T-helper 9 cell (primary cell): ENCODE measurements at places on chromosomes 6 and 20.
A peak's percentile ranks its signal among the peaks of the same experiment; 100 is the strongest.

DNA sequence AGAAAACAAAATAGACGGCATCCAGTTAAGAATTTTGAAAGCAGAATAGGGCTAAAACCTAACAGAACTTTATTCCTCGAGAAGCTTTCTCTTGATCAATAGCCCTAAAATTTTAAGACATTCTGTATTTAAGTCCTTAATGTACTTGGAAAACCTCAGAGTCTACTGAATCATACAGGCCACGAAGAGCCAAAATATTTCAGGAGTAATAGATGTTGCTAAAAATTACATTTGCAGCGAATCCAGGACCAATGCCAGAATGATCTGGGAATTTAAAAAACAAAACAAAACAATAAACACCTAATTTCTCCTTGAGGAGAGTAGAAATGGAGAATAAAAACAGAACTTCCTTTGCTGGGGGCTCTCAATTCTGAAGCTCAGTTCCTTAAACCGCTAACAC, 23.3 kb downstream of the ATXN1 start:
- no peak for DNase-seq

DNA sequence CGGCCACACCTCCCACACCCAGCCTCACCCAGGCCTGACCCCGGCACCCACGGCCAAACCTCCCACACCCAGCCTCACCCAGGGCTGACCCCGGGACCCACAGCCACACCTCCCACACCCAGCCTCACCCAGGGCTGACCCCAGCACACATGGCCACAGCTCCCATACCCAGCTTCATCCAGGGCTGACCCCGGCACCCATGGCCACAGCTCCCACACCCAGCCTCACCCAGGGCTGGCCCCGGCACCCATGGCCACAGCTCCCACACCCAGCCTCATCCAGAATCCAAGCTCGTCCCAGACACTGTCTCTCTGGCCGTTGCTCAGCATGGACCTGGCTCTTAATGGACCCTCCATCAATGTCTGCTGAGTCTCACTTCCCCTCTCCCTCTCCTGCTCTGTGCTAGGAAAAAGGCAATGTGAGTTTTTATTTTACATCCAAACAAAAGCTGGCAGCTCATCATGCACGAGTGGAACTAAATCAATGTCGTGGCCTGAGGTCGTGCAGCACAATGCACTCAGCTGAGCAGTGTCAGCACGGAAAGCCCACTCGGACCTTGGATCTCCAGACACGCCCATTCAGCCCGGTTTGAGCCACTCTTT, 36.1 kb downstream of the NINL start:
- no peak for DNase-seq

GRCh38 chr6:41056768-41057490, 3.9 kb downstream of the APOBEC2 start:
- DNase-seq: no peak

DNA sequence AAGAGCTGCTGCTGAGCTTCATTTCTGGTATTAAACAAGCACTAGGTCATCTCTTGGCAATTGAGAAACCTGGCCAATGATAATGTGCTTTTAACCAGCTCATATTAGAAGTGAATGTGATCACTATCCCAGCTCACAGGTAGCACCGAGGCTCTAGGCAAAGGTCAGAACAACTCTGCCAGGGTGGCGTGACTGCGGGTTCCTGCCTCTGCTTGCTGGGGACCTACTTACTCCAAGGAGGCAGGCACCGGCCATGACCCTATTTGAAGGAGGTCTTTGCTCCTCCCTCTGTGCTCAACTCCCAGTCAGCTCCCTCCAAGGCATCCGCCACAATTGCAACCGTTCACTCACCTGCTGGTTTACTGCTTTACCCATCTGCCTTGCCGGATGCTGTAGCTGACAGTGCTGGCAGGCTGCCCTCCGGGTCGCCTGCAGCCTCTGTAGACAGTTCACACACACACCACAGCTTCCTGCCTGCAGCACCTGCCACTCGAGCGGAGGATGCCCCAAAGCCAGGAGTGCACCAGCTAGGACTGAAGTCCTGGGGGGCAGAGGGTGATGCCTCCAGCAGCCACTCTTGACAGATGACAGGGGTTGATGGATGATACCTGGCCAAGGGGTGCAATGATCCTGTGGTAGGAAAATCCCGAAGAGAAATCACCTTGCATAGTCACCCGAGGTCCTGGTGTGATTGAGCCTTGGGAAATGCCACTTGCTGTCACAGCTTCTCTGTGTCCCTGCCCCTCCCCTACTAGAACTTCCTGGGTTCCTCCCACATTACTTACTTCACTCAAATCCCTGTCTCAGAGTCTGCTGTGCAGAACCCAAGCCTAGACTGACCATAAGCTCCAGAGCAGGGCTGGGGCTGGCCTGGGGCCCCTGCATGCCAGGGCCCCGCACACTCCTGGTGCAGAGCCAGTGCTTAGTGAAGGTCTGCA, 8.8 kb upstream of the VSX1 start:
- DNase-seq: peak; percentile 62

- DNase-seq: peak; percentile 17
Observed at GRCh38 chr6:166382500-166382932, 224 bp downstream of the MPC1 start.

GRCh38 chr6:125082908-125083683, 70.5 kb upstream of the TPD52L1 start:
- no peak for DNase-seq

GRCh38 chr6:38566295-38567030, 73.3 kb downstream of the BTBD9 start:
- DNase-seq: no peak

- peak; percentile 32 for DNase-seq
Observed at GRCh38 chr20:35269055-35269781, 8.7 kb downstream of the MMP24OS start.

- no peak for DNase-seq
Observed at GRCh38 chr6:167948716-167949115, 48.8 kb upstream of the KIF25 start.

- no peak for DNase-seq
Observed at GRCh38 chr6:137181891-137182653, 8.6 kb upstream of the IL22RA2 start.

DNA sequence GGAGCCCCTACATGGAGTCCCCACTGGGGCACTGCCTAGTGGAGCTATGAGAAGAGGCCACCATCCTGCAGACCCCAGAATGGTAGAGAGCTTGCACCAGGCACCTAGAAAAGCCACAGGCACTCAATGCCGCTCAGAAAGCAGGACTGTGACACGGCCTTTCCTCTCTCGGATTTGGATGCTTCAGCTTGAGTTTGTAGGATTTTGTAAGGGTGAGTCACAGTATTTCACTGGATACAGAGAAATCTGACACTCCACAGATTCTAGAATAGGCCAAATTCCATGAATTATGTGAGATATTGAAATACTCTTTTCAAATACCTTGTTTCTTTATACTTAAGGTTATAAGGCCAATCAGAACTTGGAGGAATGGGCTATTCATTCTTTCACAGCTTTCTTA, 424.5 kb downstream of the HTR1B start:
- DNase-seq: no peak

GRCh38 chr20:33657704-33658095, 4.4 kb upstream of the C20orf144 start:
- DNase-seq: no peak

- DNase-seq: no peak
Observed at GRCh38 chr6:14408446-14408845, 290.9 kb downstream of the CD83 start.

DNA sequence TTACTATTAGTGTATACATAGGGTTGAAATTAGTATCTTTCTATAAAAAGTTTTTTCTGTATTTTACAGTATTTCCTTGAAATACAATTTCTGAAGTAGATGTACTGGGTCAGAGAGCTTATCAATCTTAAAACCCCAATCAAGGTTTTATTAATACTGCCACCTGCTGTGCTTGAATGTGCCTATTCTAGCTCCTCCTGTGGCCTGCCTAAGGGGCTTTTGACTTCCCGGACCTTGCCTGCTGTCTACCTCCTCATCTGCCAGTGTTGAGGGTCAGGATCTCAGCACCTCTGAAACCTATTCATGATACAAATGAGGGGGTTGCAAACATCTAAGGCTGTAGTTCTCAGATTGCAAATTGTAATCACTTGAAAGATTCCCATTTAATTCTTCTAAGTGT, 9.2 kb downstream of the PACRG start:
- DNase-seq: no peak

GRCh38 chr20:13286607-13287006, 65.5 kb downstream of the ISM1 start:
- DNase-seq: no peak

GRCh38 chr6:105677671-105678475, 275.0 kb upstream of the PREP start:
- no peak for DNase-seq

GRCh38 chr6:11606332-11606731, 68.8 kb downstream of the TMEM170B start:
- DNase-seq: no peak

DNA sequence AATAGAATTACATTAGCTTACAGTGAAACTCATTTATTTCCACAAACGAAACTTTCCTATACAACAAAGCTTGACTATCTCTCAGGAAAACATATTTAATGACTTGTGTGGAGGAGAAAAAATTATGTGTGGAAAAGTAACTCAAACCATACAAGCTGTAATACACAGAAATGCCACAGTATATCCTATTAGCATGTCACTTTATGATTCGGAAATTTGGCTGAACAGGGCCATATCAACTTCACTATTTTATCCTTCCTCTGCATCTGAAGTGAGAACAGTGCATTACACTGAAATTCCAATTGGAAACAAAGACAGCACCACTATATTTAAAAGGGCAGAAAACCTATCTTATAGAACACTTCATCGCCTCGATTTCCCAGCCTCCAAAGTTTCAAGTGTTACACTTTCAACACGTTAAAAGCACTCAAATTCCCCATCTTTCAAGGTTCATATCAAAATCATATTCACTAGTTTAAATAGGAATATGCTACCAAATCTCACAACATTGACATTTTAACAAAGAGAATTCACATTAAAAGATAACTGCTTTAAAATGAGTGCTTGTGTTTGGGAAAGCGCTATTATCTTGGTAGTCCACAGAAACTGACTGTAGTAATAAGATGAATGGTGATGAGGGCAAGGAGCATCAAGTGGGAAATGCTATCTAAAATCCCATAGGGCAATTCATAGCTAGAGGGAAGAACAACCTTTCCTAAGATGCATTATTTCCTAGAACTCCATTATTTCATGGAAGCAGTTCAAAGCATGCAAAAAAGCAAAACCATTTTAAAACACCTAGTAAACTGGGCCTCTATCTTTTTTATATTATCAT, 1.8 kb downstream of the REV3L start:
- no peak for DNase-seq

DNA sequence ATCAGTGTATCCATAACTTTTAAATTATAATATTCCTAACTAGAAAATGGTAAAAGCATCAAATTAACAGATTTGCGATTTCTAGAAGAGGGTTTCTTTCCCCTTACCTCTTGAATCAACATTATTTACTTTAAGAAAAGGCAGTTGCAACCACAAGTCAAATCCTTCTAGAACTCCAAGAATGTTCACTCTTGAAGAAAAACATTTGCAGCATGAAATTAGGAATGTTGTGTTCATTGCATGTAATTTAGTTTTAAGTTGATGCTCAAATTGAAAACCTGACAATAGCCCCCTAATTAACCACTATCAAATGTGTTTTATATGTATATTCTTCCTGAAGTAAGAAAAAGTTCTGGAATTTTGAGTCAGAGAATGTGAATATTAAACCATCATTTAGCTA, 2.3 kb upstream of the REV3L start:
- no peak for DNase-seq

DNA sequence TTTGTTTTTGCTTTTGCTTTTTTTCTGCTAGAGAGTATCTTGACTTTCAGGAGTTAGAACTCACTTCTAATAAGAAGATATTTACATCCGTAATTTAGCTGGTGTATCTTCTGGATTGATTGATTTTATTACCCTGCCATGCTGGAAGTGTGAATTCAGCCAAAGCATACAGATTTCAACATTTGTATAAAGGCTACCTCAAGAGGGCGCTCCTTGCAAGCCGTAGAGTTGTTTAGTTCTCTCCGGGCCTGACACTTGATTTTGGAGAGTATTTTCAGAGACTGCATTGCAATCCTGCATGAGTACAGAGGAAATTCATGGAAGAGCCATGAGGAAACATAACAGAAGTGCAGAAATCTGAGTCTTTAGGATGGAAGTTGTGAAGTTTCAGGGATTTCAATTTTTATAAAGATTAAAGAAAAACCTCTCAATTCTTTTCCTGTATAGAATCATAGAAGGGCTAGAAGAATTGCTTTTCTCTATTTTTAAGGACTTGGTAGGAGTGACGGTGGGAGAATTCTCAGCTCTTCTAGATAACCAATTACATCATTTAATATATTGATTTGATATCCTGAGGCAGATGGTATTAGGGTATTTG, 66.7 kb upstream of the TIAM2 start:
- peak; percentile 46 for DNase-seq

GRCh38 chr6:28296520-28297060, 15.2 kb downstream of the PGBD1 start:
- DNase-seq: no peak

DNA sequence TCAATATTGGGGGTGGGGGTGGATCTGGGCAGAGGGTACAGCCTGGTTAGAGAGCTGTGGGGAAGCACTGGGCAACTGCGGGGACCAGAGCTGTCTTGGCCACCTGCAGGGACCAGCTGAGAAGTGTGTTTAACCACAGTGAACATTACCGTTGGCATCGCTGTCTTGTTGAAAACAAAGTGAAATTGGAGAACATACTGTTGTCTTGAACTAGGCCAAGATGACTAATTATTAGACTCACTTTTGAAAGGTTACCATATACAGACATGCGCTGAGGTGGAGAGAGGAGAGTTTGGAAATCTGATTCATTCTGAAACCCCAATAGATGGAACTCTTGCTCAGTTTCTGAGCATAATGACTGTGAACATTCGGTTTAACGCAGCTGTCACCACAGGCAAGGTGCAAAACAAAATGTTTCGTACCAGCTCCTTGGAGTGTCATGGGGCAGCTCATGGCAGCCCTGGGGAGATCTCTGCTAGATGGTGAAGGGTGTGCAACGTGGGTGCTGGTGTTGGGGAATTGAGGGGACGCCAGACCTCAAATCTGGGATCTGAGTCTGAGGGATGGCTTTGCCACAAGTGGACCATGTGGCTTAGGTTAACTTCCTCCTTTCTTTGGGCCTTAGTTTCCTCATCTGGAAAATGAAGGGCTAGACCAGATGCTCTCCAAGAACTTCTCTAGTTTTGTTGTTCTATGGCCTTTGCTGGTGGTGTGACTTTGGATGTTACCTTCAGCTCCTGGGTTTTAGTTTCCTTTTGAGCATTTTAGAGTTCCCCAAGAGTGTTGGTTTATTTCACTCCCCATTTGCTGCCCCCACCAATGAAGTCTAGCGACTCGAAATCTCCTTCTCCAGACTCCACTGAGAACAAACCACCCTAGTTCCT, 24.6 kb upstream of the GTSF1L start:
- no peak for DNase-seq

GRCh38 chr20:50050214-50050613, 62.7 kb downstream of the UBE2V1 start:
- DNase-seq: no peak

- no peak for DNase-seq
Observed at GRCh38 chr6:13349811-13350506, 21.6 kb upstream of the TBC1D7 start.

GRCh38 chr20:1322511-1323245, 6.3 kb downstream of the SDCBP2 start:
- no peak for DNase-seq

GRCh38 chr20:5974531-5974930, 24.1 kb downstream of the MCM8 start:
- no peak for DNase-seq
